ENCODE measurements at places on chromosomes 16 and 17.
A peak's percentile ranks its signal among the peaks of the same experiment; 100 is the strongest.

DNA sequence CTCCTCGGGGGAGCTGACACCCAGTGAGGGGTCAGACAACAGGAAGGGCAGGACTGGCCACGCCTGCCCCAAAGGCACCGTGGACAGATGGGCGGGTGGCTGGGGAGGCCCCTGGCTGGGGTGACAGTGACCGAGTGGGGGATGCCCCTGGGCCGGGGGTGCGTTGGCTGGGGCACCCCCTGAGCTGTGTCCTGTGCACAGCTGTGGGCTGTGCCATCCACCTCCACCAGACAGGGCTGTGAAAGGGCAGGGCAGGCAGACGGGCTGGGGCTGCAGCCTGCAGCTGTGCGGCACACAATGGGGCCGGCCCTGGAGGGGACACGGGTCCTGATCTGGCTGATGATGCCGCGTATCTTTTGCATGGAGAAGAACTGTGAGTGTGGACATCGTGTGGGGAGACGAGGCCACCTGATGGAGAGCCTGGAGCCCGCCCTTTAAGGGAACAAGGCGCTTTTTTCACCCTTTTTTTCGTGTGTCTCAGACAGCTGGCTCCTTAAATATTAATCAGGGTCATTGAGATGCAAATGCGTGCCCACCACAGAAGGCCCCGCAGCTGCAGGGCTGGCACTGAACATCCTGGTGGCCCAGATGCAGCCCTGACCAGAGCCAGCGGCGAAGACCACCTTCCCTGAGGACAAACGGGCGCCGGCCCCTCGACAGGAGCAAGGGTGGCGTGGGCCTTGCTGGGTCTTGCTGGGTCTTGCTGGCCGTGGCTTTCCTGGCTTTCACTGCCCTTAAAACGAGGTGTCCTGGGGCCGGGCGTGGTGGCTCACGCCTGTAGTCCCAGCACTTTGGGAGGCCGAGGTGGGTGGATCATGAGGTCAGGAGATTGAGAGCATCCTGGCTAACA lies 42.4 kb upstream of the GNG13 start:
- DNase-seq: no peak

- no peak for DNase-seq
Observed at GRCh38 chr17:48132385-48132784, 24.8 kb downstream of the SNX11 start.

GRCh38 chr16:85424260-85425073 lies 188.7 kb upstream of the GSE1 start:
- DNase-seq: no peak

GRCh38 chr17:47698749-47699535 lies 5.0 kb downstream of the TBKBP1 start:
- DNase-seq: peak; percentile 72

DNA sequence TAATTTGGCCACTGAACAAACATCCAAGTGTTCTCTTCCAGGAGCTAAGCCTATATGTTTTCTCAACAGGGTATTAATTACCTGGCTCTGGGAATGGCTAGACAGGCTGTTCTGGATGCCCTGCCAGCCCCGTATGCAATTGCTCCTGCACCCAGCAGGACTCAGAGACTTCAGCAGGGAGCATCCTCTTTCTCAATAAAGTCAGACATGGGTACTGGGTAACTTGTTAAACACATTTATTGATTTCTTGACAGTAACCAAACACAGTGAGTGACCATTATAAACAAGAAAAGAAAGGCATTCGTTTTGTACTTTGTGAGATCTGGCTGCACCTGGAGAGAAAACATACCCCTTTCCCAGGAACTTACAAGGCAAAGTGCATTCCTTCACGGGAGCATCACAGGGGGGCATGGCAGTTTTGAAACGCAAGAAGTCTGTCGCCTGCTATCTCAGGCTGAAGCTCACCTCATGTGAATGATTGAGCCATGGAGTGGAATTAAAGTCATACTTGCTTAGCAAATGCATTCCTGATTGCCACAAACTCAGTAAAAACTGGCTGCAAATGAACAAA lies 369.8 kb downstream of the UTP18 start:
- no peak for DNase-seq

DNA sequence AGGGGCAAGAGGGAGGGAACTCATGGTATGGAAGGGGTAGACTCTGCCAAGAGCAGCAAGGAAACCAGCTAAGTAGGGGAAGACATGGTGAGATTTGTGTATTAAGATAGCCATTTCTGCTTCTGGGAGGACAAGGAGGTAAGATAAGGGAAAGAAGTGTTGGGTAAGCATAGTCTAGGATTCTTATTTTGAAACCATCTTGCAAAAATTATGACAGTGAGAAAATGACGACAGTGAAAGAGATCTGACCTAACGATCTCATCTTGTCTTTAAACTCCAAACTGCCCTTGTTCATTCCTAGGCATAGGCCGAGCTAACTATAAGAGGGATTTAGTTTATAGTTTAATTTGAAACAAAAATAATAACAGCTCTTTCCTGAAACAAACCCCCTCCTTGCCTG lies 5.6 kb upstream of the RBL2 start:
- DNase-seq: no peak

- DNase-seq: peak; percentile 37
Observed at GRCh38 chr16:88703486-88704309, 2.5 kb downstream of the RNF166 start.

DNA sequence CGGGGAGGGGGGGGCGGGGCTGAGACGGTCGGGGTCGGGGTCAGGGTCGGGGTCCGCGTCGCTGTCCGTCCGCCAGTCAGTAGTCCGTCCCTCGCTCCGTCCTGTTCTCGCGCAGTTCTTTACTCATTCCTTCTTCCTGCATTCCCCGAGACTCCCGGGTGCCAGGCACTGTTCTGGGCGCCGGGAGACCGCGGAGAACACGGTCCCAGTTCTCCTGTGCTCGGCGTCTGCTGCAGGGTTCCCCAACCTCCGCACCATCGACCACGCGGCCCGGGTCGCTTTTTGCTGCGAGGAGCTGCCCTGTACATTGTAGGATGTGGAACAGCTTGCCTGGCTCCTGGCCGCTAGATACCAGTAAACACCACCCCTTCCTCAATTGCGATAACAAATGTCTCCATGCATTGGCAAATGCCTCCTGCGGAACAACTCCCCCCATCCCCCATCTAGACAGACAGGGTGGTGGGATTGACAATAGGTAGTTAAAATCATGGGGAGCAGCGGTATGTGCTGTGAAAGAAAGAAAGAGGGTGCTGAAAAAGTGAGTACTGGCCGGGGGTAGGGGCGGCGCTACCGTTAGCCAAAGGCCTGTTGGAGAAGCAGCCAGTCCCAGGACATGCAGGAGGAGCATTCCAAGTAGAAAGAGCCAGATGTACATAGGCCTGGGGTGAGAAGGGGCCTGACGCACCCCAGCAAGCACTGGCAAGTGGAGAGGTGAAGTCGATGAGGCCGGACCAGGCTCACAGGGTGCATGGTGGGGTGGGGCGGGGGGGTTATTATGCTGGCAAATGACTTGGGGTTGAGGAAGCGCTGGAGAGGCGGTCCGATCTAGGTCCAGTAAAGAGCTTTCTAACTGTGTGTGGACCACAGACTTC lies 631 bp downstream of the TRAF7 start:
- no peak for DNase-seq

GRCh38 chr16:11836650-11837244 lies 14.6 kb downstream of the RSL1D1 start:
- no peak for DNase-seq

DNA sequence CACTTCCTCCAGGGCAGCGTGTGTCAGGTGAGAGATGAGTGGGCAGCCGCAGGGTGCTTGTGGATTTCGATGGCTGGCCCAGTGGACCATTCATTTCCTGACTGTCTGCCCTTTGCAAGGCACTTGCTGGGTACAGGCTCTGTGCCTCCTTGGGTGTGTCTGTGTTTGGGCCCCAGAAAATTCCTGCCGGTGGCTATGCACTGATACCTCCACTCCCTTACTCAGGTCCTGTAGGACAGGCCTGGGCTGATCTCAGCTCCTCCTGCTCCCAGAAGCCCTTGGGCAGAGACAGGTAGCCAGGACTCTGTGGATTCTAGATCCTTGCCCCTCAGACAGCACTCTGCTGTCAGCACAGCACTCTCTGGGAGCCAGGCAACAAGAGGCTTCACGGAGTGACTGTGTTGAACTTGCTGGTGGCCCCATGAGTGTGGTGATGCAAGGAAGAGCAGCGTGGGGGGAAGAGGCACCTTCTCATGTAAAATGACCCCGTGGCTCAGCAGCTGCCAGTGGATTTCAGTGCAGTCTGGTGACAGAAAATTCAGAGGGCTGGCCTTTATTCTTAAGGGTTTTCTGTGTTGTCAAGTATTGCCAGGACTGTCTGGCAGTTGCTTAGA lies 29.0 kb downstream of the PGS1 start:
- DNase-seq: no peak

- DNase-seq: no peak
Observed at GRCh38 chr17:77319211-77320043, 178.7 kb downstream of the SEC14L1 start.

GRCh38 chr16:28069971-28070794 lies 6.7 kb upstream of the GSG1L start:
- DNase-seq: no peak

DNA sequence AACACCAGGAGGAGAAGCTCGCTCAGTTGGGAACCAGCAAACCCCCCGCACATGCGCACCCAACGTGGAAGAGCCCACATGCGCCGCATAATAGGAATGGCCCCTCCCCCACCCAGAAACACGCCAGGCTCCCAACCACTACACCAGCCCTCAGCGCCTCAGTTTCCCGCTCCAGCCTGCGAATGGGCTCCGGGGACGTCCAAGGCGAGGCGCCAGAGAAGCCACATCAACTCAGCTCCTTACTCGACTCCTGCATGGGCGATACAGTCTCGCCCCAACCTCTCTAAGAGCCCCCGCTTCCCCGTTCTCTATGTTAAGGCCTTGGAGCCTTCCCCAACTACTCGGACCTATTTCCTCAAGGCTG lies 504 bp downstream of the SRSF1 start:
- DNase-seq: peak; percentile 19

DNA sequence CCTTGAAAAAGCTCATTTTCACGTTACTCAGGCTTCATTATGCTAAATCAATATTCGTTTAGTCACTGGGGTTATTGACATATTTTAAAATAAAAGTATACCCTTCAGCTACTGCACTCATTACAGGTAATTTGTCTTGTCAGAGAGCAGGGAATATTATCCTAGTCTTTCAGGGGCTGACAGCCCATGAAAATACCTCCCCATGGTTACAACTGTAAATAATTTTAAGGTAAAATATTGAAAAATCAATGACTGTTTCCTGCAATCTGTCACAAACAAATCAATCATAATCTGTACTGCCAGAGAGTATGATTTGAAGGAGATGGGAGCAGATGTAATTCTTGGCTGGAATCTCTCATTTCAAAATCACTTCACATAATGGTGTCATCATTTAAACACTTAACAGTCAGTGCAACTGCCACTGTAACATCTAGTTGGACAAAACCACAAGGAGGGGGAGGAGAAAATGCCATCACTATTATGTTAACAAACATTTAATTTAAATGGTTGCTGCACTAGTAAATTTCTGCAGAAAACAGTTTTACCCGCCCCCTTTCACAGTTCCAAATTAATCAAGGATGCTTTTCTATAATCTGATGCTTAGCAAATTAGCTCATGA lies 9.3 kb upstream of the IRX5 start:
- DNase-seq: no peak

GRCh38 chr16:79320956-79321355 lies 279.6 kb downstream of the MAF start:
- no peak for DNase-seq

DNA sequence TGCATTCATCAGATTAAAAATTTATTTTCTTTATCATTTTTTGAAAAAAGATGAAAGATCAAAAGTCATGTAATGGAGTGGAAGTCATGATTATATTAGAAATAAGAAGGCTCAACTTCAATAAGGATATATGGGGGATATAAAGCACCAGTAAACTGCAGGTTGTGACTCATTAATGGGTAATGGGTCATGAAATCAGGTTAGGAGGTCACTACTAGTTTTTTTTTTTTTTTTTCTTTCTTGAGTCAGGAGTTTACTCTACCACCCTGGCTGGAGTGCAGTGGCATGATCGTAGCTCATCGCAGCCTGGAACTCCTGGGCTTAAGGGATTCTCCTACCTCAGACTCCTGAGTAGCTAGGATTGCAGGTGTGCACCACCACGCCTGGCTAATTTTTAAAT lies 14.3 kb downstream of the EFCAB13 start:
- no peak for DNase-seq

Data from activated T-helper 1 cell treated with anti-CD3 and anti-CD28 coated beads, Interleukin-2, amount 50 U/mL, for 16 hours (primary cell).